ENCODE measurements at places on chromosomes 3 and 15.

- DNase-seq, result no peak
Measured at GRCh38 chr3:126438746-126439145, 36.9 kb downstream of the ZXDC start.

- DNase-seq, result no peak
Measured at GRCh38 chr15:78384651-78385050, 44.5 kb downstream of the CRABP1 start.

- DNase-seq, result no peak
Measured at GRCh38 chr15:75431270-75431669, 20.2 kb downstream of the SIN3A start.

- no peak for DNase-seq
Measured at GRCh38 chr15:60840703-60841411, 361.9 kb upstream of the ICE2 start.

- DNase-seq, result no peak
Measured at GRCh38 chr3:88807491-88808105, 299.8 kb upstream of the EPHA3 start.

DNA sequence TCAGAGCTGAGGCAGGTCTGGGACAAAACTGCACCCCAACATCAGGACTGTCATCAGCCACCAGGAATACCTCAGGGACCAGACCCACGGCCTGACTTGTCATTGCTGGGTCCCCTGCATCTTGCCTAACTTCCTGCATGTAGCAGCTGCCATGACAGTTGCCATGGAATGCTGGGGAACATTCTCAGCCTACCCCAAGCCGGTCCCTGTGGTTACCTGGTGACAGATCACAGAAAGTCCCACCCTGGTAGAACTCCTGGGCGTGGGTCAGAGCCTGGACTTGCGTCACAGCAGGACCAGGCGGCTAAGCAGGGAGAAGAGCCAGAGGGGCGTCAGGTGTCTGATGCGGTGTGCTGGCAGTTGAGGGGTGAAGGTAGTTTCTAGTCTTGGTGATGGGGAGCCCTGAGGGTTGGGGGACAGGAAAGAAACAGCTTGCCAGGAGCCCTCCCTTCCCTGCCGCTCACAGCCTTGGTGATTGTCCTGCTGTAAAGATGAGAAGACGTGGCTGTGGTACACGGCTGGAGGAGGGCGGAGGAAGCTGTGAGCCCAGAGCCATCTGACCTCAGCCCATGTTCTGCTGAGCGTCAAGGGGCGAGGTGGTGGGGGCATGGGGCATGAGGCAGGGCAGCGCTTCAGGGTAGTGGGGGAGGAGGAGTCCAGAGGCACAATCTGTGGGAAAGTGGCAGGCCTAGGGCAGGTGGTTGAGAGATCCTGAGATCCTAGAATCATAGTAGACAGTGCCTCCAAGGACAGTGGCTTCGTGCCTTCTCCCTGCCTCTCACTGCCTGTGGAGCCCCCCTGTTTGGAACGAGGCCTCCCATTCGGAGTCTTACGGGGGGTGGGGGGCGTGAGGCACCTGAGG lies 5.4 kb downstream of the H1-8 start:
- DNase-seq, result no peak

DNA sequence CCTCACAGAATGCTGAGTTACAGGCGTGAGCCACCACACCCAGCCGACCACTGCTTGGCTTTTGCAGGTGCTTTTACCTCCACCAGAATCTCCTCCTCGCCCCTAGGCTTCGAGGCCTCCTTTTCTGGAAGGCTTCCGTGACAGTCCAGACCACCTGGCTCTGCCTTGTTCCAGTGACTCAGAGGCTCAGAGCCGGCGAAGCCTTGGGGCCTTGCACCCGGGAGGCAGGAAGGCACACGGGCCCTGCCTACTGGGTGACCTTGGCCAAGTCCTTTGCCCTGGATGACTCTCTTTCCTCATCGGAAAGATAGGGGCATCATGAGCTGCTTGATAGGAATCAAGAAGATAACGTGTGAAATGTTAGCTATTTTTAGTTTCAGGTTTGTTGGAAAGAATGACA lies 31.3 kb upstream of the FURIN start:
- DNase-seq, result no peak

- no peak for DNase-seq
Measured at GRCh38 chr15:60079210-60079609, 75.1 kb downstream of the FOXB1 start.

- no peak for DNase-seq
Measured at GRCh38 chr3:49530701-49531100, 23.6 kb upstream of the BSN start.

DNA sequence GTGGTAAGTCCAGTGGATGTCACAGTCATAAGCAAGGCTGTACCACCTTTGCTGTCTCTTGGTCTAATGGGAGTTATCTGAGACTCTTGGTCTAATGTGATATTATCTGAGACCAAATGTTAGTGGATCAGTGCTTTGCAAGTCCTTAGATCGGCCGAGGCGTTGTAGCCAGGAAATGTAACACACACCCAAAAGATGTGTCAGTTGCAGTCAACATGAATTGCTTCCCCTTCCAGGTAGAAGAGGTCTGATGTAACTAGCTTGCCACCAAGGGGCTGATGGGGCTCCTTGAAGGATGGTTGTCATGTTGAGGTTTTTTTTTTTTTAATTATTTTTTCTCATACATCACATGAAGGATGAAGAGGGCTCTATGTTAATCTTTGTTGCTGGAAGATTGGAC lies 45.4 kb upstream of the RAF1 start:
- no peak for DNase-seq

GRCh38 chr3:14039149-14039548 lies 85.5 kb downstream of the CHCHD4 start:
- no peak for DNase-seq

GRCh38 chr3:190012314-190012782 lies 108.3 kb downstream of the P3H2 start:
- DNase-seq, result no peak

- DNase-seq, result no peak
Measured at GRCh38 chr3:31505371-31506048, 27.2 kb upstream of the STT3B start.

- no peak for DNase-seq
Measured at GRCh38 chr15:67902579-67903009, 62.7 kb upstream of the RNU6-1 start.

- no peak for DNase-seq
Measured at GRCh38 chr15:77831986-77832385, 199.3 kb upstream of the LINGO1 start.

DNA sequence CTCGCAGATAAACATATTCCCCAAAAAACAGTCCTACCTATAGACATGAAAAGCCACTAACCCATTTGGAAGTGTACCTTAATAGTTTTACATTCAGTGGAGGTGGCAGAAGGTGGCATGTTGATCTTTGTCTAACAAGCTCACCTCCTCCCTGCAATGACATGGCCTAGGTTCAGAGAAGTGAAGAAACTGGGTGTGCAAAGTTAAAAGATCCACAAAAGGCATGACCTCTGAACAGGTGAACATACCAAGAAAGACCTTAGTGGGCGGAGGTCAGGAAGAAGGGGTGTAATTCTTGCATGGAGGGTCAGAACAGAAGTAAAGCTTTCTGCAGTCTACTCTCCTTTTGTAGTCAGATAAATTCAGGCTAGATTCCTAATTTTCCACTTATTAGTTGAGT lies 822 bp downstream of the MRPL3 start:
- DNase-seq, result no peak

GRCh38 chr3:53513556-53514190 lies 19.3 kb downstream of the CACNA1D start:
- DNase-seq, result no peak

DNA sequence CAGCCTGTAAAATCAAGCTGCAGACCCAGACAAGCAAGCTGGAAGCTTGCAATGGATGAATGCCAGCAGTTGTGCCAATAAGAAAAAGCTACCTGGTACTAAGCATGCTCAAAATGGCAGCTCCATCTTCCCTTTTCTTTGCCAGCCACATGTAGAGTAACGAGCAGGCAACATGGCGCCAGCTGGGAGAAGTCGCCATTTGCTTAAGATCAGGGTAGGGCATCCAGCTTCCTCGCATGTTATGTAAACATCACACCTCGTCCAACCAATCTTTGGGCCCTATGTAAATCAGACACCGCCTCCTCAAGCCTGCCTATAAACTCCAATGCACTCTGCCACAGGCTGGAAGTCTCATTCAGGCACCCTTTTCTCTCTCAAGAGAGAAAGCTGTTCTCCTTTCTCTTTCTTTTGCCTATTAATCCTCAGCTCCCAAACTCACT lies 973.9 kb downstream of the FHIT start:
- peak; percentile 25 for DNase-seq

DNA sequence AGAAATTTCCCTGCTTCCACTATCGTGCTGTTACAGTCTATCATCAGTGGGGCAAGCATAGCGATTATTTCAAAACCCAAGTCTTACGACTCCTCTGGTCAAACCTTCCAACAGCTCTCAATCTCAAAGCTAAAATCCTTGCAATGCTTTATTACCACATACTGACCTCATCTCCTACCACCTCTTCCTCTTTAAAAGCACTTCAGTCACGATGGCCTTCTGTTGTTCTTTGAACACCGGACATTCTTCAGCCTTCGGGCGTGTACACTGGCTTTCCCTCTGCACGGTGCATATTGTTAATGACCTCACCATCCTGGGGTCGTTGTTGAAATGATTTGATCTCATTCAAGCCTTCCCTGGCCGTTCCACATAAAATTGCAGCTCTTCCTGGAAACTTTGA lies 31.1 kb downstream of the MAGEL2 start:
- DNase-seq, result no peak

GRCh38 chr15:63075015-63075983 lies 32.8 kb downstream of the TPM1 start:
- DNase-seq, result no peak

DNA sequence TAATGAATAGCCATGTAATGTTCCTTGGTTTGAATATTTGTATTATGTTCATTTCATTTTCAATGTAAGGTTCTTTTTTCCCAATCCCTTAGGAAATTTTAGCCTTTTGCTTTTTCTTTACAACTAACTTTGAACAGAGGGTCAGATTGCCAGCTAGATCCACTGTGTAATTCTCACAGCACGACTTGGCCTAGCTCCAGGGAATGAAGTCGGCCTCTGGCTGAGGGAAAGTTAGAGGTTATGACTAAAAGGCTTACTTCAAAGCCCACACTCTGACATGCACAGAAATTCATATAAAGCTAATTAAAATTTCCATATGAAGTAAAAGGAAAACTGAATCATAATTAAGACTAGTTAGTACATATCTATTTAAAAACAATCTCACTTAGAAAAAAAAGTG lies 38.7 kb downstream of the ROBO1 start:
- peak; percentile 7 for DNase-seq

GRCh38 chr3:41041462-41041861 lies 157.8 kb upstream of the CTNNB1 start:
- no peak for DNase-seq

- DNase-seq, result no peak
Measured at GRCh38 chr3:195365371-195365770, 77.4 kb downstream of the ACAP2 start.

DNA sequence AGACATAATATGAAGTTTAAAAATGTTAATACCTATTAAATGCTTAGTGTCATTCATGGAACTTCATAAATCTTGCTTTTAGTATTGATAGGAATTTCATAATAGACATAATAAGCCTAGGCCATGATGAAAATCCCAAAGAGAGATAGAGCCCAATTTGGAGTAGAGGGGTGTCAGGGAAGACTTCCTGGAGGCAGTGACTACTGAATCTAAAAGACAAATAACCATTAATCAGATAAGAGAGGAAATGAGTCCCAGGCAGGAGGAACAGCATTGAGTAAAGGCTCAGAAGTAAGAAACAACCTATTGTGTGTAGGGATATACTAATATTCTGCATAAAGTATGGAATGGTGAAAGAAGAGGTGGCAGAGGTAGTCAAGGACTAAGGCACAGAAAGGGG lies 126.9 kb upstream of the MRPS22 start:
- no peak for DNase-seq

GRCh38 chr3:158050461-158050860 lies 55.8 kb downstream of the SHOX2 start:
- DNase-seq, result no peak

- DNase-seq, result no peak
Measured at GRCh38 chr15:69385831-69386230, 28.3 kb upstream of the KIF23 start.

DNA sequence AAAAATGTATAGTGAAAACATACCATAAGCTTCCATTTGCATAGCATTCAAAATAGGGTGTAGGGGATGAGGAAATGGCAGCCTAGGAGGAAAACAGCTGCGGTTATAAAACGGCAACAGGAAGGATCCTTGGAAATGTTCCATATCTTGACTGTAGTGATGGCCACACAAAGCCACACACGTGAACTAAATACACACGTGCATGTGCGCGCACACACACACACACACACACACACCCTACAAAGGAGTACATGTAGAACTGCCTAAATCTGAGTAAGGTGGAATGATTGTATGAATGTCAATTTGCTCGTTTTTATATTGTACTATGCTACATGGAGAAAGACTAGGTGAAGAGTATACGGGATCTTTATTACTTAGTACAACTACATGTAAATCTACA lies 3.9 kb upstream of the IREB2 start:
- DNase-seq, result no peak

GRCh38 chr15:84878504-84878903 lies 6.0 kb upstream of the SLC28A1 start:
- DNase-seq, result peak; percentile 63

GRCh38 chr3:193342551-193342950 lies 36.0 kb downstream of the ATP13A5 start:
- peak; percentile 40 for DNase-seq

DNA sequence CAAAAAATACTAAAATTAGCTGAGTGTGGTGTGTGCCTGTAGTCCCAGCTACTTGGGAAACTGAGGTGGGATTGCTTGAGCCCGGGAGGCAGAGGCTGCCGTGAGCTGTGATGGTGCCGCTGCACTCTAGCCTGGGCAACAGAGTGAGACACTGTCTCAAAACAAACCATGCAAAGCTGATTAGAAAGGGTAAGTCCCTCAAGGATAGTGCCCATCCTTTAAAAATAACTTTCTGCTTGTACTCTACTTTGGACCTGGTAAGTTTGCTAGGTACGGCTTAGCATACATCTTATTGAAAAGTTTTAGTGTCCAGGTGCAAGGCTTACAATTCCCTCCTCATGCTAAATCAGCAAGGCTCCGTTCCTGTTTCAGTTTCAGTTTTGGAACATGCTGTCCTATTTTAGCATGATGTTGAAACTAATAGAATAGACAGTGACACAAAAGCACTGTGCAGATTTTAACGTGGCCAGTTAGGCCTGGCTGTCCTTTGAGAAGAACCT lies 21.4 kb downstream of the FEM1B start:
- DNase-seq, result peak; percentile 55

GRCh38 chr15:75167588-75168350 lies 33.9 kb upstream of the C15orf39 start:
- DNase-seq, result no peak

DNA sequence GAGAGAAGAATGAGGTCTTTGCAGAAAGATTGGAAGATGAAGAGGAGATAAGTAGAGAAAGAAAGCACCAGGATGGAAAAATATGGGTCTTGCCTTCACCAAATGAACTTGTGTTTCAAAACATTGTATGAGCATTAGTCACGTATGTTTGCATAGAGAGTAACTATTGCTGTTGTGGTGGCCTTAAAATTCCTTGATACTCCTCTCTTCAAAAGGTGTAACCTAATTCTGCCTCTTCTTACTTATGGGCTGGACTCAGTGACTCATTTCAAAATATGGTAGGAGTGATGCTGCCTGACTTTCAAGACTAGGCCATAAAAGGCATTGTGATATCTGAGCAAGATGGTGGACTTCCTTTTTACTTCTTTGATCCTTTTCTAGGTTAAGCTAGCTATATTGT lies 228.7 kb upstream of the ZNF385D start:
- no peak for DNase-seq
